DMS53 (cell line): ENCODE measurements at places on chromosomes 12 and 14.

GRCh38 chr12:69834147-69834546 lies 9.1 kb downstream of the MYRFL start:
- no peak for DNase-seq

DNA sequence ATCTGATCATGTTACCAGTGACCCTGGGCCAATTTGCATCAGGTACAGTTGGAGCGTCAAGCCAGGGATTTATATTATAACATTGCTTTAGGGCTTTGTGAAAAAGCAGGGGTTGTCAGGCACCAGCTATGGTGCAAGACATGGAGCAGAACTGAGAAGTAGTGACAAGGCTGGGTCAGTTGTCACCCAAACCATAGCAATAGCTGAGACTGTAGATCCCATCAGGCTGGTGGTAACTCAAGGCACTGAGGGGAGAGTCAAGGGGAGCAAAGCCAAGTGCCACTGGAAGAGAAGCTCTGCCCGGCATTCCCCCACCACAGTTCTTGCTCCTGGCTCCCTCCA lies 16.9 kb downstream of the BCL2L14 start:
- no peak for DNase-seq

DNA sequence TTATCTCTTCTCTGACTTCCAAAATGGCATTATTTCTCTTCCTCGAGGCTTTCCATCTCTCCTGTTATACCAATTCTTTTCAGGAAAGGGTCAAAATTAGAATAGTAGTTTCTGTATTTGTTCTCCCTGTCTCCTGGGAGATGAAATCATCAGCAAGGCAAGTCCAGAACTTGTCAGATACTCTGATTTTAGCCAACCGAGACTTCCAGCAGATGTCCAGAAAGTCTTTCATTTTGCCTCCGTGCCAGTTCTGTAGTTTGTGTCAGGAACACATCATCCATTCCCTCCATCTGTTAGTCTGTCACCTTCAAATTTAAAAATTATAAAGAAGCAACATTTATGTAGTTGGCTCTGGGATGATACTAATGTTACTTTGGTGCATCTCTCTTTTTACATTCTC lies 275.7 kb downstream of the CCDC59 start:
- no peak for DNase-seq

GRCh38 chr12:34406996-34407300 lies 384.7 kb downstream of the ALG10 start:
- no peak for DNase-seq

DNA sequence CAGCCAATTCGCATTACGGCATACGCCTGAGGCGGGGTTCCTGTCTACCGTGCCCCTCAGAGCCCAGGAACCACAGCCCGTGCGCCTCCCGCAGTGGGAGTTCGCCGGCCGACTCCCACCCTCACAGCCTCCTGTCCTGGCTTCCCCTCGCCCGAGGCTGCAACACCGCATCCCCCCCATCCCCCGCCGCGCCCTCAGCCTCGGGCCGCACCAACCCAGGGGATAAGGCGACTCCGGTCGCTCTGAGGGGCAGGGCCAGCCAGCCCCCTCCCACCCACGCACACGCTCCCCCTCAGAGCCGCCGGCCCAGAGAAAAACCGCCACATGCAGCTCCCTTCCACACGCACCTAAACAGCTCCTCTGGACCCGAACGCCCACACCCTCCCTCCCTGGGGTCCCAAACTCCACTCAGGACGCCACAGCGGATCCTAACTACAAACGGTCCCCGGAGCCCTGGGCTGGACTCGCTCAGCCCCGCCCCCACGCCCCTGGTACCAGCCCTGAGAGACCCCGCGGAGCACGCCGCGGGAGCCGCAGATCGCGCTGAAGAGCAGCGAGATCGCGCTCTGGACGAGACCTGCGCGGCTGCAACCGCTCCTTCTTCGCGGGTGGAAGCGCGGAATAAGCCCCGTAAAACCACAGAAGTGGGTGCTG lies at the start of gene C14orf39:
Gene C14orf39 (minus strand): TSS at position 466 of the 654 bp plus-strand sequence. CDS start 985 bp downstream, outside the sequence.
- peak; percentile 85 for DNase-seq

GRCh38 chr12:18868717-18869116 lies 130.8 kb downstream of the CAPZA3 start:
- DNase-seq: no peak

DNA sequence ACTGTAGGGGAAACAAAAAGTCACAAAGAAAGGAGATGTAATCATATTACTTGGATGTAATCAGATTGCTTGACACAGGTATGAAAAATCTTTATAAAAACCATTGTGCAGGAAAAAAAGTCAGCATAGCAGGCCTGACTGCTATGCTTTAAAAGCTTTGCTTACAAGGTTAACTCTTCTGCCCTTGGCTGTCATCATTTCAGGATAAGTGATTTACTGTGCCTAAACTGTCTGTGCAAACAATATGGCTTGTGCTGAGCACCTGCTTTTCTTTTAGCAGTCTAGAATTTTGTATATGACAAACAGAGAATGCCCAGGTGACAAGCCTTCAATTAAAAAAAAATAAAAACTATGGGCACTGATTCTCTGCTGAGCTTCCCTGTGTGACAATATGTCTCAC lies 63.8 kb upstream of the PLEKHG7 start:
- DNase-seq: peak; percentile 88
